ENCODE measurements at places on chromosomes 12 and 14.

DNA sequence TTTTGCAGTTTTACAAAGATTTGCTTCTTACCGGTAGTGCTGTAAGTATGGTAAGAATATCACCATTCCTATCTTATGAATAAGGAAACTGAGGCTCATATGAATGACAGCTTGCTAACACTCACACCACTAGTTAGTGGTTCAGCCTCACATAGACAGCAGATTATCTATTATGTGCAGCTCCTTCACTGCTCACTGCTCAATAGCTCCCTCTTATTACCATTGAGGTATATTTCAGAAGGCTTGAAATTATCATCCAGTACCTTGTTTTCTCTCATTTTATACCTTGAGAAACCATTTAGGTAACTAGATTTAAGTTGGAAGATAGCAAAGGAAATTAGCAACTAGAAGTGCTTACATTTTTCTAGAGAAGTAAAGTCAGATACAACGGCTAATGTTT is 15.5 kb downstream of the RIC8B start:
- DNase-seq = no peak

GRCh38 chr12:91057368-91058165 is at the start of gene KERA:
TSS of gene KERA (minus strand) at chr12:91058024. CDS start at chr12:91056281, 1,743 bp downstream.
- no peak for DNase-seq

- DNase-seq = no peak
These were observed 111.9 kb downstream of the FOXN3 start for GRCh38 chr14:89304972-89305703.

DNA sequence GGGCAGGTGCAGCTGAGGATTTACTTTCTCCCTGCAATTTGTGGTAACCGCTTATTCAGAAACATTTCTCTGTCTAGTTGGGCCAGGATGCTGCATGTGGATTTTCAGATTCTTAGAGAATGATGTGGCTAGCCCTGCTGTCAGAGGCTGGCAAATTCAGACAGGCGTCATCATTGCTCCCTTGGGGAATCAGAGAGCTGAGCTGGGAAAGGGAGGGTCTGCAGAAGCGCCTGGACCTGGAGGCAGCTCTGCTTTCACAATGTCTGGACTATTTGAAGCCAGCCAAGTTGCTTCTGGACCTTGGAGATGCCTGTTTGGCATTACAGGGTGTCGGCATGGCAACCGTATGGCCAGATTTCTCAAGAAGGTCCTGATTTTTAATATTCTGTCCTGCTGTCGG is 3.4 kb downstream of the GALNT16 start:
- DNase-seq = no peak

- no peak for DNase-seq
These were observed 7.4 kb downstream of the IFI27L1 start for GRCh38 chr14:94088516-94088915.

DNA sequence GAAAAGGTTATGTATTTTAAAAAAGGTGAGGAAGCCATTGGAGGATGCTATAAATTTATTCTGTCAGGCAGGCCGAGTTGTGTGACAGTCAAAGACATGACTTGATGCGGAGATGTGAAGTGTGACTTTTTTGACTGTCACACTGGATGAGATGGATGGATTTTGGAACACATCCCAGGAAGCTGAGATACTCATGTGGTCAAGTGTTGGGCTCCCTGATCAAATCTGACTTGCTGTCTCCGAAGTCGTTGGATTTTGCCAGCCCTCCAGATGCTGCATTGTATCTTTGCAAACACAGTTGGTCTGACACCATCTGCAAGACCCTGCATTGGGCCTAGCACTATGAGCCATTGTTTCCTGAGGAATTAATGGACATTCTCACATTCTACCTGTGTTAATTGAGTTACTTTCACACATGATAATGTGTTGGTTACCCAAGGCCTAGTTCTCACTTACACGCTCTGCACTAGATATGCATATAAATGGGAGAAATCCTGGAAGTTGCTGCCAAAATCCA is 204.0 kb upstream of the PRKD1 start:
- no peak for DNase-seq

- no peak for DNase-seq
These were observed 87.9 kb upstream of the AVPR1A start for GRCh38 chr12:63238892-63239291.

GRCh38 chr12:122835750-122836026 is 431 bp downstream of the HIP1R start:
- no peak for DNase-seq

DNA sequence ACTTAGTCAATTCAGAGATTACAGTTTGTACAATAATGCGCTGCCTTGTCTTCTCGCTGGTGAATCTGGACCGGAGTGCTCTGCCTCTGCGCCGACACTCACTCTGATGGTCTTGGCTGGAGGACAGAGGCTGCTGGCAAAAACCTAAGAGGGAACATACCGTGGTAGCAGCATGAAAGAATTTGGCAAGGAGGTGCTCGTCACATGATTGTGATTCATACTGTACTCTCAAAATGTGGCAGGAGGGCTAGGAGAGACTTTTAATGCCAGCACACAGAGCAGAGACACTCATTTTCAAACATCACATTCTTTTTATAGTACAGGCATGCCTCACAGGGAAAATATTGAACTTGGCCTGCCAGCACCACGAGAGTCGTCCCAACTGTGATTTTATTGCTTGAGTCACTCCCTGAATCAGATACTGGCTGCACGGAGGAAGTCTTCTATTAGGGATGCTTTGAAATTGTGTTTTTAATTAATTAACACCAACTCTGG is 67.8 kb downstream of the HMGA2 start:
- DNase-seq = no peak

DNA sequence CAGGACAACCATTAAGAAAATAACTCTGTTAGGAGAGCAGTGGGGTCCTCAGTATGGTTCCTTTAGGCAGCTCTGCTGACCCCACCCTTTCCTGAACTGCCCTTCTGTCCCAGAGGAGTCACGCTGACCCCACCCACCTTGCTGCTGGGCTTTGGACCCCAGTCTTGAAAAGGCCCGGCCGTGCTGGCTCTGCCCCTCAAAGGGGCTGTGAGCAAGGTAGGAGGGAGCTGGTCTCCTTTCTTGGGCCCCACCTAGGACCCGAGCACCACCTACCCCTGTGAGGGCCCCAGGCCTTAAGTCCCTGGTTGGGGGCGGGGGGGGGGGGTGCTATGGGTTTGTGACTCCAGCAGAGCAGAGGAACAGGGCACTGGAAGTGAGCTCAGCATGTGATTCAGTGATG is 171.1 kb downstream of the MON2 start:
- no peak for DNase-seq

- no peak for DNase-seq
These were observed at the start of gene TAS2R30 for GRCh38 chr12:11134305-11134704. TSS of gene TAS2R30 (minus strand) at chr12:11134644. CDS start at chr12:11134244, 400 bp downstream.

- DNase-seq = no peak
These were observed 8.0 kb downstream of the AGAP2 start for GRCh38 chr12:57730336-57731067.

- no peak for DNase-seq
These were observed 419.7 kb downstream of the ADAMTS20 start for GRCh38 chr12:43132291-43132690.

GRCh38 chr12:122518908-122519307 is 7.8 kb downstream of the RSRC2 start:
- no peak for DNase-seq

DNA sequence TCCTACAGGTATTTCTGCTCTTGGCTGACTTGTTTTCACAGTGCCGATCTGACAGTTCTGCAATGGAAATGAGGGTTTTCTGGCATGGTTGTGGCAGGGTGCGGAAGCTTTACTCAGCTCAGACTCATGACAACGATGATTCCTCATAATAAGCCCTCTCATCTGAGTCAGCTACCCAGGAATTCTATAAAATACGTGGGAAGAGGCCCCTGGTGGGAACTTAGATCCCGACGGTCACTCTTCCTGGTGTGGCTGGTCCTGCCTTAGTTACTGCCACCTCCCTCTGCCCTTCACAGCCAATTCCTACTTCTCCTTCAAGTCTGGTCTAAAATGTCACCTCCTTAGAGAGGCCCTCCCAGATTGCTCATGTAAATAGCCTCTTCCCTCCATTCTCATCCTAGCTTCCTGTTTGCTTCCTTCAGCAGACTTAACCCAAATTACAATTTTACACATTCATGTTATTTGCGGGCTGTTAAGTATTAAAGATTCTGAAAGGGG is 104.2 kb upstream of the MAP1LC3B2 start:
- no peak for DNase-seq

DNA sequence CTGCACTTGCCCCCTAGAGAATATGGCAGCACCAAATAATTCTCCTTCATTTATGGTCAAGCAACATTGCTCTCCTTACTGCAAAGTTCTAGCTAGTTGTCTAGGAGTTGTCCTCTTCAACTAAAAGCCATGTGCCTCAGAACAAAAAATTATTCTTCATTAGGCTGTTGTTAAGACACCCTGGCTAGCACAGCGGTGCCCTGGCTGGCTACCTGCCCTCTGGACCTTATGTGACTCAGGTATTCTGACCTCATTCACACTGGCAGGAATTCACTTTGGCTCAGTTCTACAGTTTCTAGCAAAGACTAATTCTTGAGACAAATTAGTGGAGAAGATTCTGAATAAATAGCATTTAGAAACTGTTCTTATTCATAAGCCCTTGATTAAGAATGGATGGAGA is 224.4 kb upstream of the KRR1 start:
- DNase-seq = no peak

GRCh38 chr12:4293299-4293965 is 19.9 kb downstream of the CCND2 start:
- no peak for DNase-seq

- DNase-seq = no peak
These were observed 105.4 kb downstream of the DENND5B start for GRCh38 chr12:31485571-31485970.
